ENCODE measurements at places on chromosomes 2 and 18. TPM values are rescaled to one million over a fixed set of nuclear protein-coding genes. Genes with fewer than 3 reads are reported as not detected.

GRCh38 chr2:206833291-206833690, 67.9 kb downstream of the FASTKD2 start:
- DNase-seq, result no peak

The GGCX gene
- 37.0 TPM for total RNA-seq

The FLACC1 gene
- total RNA-seq, result 0.55 TPM

The RIT2 gene
- not detected for total RNA-seq

- no peak for DNase-seq
Observed at GRCh38 chr2:64363140-64363539, 90.8 kb upstream of the LGALSL start.

- DNase-seq, result no peak
Observed at GRCh38 chr2:67579806-67580205, 182.7 kb downstream of the ETAA1 start.
